ENCODE measurements at places on chromosomes 12 and 14.

DNA sequence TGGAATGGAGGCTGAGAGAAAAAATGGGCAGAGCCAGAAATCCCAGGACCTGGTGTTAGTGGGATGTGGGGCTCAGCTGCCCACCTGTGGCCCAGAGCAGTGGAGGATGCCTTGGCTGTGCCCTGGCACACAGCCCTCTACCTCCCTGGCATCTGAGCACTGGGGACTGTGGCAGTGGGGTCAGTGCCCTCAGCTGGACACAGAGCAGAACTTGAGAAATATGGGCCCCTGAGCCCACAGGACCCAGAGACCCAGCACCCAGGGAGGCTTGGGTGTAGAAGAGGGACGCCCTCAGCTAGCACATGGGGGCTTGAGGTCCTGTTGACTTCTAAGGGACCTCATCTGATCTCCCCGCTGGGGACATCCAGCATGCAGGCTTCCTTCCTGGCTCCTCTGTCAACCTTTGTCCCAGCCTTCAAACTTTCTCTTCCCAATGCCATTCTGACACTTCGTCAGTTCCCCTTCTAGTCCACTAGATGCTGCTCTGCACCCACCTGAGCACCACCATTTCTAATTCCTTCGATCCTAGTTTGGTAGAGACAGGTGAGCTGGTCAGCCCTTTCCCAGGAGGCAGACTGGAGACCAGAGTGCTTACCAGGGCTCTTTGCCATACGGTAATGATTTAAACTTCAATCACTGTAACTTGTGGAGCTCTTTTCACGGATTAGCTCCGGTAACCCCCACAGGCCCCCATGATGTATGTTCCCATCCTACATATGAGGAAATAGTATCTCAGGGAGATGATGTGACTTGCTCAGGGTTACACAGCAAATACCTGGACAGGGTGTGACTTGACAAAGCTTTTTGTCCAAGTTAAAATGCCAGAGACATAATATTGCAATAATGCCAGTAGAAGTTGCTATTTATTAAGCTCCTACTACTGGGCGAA lies 143.7 kb downstream of the ASCL4 start:
- DNase-seq: no peak

DNA sequence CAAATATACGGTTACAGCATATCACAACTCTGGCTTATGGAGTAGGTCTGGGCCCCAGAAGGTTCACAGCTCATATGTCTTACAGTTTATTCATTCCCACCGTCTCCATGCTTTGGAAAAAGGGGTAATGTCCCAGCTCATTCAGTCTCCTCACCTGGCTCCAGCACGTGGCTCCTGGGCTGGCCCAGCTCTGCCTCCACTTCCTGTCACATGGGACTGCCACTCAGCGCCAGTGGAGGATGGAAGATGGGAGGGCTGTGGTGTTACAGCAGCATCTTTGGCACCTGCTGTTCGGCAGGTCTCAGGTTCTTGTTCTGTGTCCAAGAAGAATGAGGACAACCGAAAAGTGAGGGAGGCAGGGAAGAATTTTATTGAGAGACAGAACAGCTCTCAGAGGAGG lies 216.3 kb upstream of the ATXN7L3B start:
- DNase-seq: no peak

GRCh38 chr12:7716381-7716780 lies 5.1 kb downstream of the DPPA3 start:
- DNase-seq: no peak

DNA sequence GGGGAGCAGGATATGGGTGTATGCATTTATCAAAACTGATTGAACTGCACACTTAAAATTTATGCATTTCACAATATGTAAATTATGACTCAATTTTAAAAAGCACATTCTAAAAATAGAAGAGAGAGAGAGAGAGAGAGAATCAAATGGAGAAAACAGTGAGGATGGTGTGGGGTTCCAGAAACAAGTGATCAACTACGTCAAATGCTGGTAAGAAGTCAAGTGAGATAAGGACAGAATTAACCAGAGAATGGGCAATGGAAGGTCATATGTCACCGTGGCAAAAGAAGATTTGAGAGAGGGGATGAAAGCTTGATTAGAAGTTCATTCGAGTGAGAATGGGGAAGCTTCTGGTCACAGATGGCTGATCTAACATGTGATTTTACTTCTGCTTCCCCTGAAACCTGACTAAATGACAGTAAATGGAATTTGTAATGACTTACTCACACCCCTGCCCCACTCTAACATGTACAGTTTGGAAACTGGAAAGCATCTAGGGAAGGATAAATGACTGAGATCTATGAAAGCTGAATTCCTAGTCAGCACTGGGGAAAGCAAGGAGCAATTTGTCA lies 276.5 kb upstream of the AMIGO2 start:
- no peak for DNase-seq

- DNase-seq: no peak
Observed at GRCh38 chr12:109734219-109735000, 20.8 kb downstream of the FAM222A start.

DNA sequence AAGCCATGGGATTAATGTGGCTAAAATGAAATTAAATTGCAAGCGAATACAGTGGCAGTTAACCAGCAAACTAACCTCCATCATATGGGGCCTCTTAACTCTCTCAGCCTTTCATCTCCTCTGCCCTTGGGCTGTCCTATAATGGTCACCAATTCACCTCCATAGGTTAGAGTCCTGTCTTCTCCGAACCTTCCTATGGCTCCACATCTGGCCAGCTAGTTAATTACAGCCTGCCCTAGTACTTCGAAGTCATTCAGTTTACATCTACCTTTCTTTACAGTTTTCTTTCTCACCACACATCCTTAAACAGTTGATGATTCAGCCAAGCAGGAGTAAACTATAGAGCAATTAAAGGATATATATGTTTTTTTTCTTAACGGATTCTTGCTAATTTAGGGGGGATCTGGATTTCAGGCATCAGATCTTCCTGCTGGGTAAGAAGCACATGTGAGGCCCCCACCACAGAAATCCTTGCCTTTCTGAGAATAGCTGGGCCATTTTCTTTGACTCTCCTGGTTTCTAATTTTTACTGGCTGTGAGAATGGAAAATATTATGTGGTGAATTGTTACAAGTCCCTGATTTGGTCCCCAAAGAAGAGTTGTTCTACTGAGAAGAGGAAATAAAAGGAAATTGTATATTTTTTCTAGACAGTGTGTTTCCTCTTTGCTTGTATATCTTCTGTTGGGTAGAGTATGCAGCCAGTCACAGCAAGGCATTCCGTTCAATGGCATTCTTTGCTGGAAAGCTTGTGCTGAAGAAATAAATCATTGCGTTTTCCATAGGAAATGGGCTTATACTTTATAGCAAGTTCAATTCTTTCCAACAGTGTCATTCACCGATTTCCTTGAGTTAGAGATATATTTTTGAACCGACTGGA lies 16.7 kb downstream of the HMGA2 start:
- DNase-seq: no peak

DNA sequence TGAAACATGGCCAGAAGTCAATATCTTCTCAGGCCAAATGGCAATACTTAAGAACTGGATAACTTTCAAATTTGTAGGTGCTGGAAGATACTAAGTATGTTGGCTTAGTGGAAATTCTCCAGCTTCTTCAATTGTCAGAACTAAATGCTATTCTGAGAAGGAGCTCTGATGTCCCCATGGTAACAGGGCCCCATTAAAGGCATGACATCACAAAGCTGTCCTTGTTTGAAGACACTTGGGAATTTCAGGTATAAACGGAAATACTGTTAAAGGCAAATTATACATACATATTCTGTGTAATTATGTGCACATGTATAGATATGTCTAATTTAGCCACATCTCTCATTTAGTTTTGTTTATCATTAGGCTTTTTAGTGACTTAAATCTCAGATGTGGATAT lies 210.0 kb upstream of the SEL1L start:
- no peak for DNase-seq

DNA sequence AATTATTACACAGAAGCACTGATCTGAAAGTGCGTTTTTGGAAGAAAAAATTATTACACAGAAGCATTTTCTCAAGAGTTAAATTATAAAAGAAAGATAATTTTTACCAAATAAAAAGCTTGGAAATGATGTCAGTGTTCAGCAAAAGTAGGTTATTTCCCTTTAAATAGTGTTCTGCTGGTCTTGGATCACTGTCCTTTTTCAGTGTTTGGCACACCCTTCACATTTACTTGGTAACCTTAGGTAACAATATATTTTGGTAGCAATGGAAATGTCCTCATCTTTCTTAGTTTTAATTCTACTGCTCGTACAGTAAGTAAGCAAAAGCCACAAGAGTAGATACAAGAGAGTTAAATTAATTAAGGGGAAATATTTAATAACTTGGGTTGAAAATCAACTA lies 40.3 kb downstream of the FERMT2 start:
- no peak for DNase-seq

DNA sequence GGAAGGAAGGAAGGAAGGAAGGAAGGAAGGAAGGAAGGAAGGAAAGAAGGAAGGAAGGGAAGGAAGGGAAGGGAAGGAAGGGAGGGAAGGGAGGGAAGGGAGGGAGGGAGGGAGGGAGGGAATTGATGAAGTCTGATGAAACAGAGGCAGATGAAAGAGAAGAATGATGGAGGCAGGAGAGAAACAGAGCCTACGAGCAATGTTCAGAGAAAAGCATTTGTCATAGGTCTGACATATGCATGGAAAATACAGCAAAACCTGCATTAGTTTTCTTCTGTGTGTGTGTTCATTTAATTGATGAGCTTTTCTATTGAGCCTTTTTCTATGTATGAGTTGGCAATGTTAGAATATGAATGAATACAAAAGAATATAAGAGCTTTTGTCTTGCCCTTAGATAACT lies 343.4 kb downstream of the GXYLT1 start:
- DNase-seq: no peak

- no peak for DNase-seq
Observed at GRCh38 chr14:96191353-96191752, 13.3 kb upstream of the BDKRB2 start.

DNA sequence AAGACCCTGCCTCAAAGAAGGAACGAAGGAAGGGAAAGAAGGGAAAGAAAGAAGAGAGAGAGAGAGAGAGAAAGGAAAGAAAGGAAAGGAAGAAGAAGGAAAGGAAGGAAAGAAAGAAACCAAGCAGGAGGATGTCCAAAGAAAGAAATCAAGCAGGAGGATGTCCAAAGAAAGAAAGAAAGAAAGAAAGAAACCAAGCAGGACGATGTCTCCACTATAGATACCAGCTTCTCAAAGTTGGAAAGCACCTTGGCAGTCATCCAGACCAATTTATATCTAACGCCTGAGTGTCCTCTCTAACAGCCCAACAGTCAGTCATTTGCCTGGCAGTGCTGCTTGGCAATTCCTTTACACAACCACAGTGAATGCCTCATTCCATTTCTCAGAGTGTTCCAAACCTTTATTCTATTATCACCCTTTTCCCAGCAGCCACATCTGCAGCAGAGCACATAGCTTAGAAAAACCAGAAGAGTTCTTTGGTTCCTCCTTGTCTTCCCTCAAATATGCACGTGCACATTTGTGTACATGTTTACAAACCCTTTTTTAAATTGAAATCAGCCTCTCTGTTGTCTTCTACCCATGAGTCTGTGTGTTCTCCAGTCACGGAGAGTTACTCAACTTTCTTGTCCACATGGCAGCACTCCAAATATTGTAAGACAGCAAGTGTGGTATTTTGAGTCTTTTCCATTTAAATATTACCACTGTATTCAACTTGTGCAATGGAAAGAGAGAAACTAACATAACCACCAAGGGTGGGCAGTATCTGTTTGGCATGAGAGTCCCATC lies 138.4 kb downstream of the STXBP6 start:
- no peak for DNase-seq

DNA sequence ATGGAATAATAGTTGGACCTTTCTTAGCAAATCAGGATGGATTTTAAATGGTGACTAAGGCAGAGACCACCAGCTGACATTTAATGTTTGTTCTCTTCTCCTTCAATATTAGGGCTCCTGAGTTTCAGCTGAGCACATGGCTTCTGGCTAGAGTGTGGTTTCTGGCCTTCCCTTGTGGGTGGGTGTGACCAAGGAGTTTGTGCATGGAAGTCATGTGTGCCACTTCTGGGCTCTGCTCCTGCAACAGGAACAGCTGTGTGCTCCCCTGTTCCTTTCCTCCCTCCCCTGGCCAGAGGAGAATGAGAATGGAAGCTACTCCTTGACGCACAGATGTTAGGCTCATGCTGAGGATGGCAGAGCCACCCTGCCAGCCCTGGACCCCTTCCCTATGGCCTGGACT lies 44.2 kb downstream of the CCDC175 start:
- DNase-seq: no peak

- no peak for DNase-seq
Observed at GRCh38 chr12:65958456-65958855, 134.2 kb downstream of the HMGA2 start.

DNA sequence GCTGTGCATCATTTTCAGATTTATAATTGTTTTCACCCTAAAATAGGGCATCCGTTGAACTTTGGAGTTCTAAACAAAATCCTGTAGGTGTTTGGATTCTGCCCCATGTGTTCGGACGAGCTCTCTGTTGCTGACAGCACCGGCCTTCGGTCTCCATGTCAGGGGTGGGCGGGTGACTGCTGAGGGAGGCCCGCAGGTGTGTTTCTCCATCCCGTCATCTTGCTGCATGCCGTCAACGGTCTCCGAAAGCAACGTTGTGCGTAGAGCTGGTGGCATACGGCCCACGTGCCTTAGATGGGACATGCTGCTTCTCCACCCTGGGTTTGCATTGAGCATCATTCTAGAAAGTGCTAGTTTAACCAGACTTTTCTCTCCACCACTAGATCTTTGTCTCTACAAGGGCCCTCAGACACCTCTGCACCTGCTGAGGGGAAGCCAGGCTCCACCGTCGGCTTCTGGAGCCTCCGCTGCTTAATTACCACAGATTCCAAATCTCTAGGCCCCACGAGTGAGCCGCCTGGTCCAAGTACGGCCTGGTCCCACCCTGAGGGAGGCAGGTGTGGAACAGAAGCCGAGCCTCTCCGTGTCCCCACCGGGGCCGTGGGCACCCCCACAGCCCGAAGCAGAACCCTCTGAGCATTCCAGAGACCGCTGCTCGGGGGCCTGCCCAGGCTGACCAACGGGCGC lies 15.7 kb upstream of the AMN start:
- DNase-seq: no peak

DNA sequence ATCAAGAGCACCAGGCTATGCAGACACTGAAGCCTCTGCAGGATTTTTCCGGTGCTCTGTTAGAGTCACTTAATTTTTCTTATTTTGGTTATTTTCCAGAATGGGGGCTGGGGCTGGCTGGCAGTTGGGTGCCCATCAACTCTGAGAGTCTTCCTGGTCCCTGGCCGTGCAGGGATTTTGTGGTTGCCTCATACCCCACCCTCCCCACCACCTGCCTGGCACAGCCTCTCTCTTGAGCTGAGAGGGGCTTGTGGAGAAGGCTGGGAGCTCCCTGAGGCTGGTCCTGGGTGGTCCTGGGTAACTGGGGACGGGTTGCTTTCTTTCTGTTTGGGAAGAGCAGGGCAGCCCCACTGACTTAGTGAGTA lies 23.3 kb downstream of the LRTM2 start:
- no peak for DNase-seq

DNA sequence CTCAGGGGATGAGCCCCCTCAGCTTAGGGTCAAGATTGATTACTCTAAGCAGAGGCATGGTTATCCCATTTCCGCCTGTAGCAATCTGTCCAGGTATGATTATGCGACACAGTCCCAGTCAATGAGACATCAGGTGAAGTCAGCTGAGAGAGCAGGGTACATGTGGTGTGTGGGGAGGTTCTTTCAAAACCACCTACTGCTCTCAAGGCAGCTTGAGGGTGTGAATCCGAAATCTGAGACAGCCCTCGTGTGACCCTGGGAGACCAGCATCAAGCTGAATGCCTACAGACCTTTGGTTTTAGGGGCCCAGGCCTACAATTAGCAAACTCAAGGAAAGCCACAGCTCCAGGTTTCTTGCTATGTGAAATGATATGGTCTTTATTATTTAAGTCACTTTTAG lies 275.7 kb downstream of the ITPR2 start:
- DNase-seq: no peak

Data from NCI-H1436 treated with DMSO at 0.1 percent for 48 hours (cell line).